Stimulated activated CD4-positive, alpha-beta T cell treated with anti-CD3 and anti-CD28 coated beads, Interleukin-2, amount 100 ng/mL, for 48 hours (primary cell): ENCODE measurements at places on chromosomes 6 and 20.

- no peak for DNase-seq
Observed at GRCh38 chr6:70537266-70537665, 29.5 kb upstream of the SDHAF4 start.

- no peak for DNase-seq
Observed at GRCh38 chr20:18989736-18990474, 176.3 kb downstream of the SCP2D1 start.

DNA sequence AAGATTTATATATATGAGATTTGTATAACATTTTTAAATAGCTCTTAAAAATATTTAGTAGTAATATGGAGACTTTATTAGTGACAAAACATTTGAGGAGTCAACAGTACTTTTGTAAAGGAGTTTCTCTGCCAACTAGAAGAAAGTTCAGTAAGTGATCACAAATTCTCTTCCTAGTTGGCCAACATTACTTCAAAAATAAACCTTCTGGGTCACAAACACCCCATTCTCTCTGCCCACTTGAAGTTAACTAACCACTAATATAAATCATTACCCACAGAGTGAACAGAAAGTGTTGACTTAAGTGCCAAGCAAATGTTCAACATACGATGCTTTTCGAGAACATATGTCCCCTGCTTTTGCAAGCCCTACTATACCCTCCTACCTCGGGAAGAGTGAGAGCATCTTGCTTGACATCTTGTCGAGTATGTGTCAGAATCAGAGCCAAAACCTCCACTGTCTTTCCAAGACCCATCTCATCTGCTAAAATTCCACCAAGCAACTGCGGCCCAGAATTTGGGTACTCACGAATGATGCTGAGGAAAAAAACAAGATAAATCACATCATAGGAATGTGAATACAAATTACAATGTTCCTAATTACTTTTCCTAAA lies 16.9 kb downstream of the SHPRH start:
- DNase-seq, result no peak

DNA sequence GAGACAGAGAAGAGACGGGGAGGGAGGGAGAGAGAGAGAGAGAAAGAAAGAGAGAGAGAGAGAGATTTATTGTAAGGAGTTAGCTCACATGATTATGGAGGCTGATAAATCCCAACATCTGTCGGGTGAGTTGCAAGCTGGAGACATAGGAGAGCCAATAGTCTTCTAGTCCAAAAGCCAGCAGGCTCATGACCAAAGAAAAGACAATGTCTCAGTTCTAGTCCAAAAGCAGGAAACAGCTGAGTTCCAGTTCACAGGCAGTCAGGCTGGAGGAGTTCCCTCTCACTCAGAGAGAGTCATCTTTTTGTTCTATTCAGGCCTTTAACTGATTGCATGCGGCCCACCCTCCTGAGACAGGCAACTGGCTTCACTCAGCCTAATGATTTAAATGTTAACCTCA lies 416.6 kb downstream of the PREX1 start:
- DNase-seq, result no peak

GRCh38 chr6:29490552-29490951 lies 2.8 kb upstream of the MAS1L start:
- DNase-seq, result no peak

- no peak for DNase-seq
Observed at GRCh38 chr6:16671302-16672289, 89.7 kb downstream of the ATXN1 start.

DNA sequence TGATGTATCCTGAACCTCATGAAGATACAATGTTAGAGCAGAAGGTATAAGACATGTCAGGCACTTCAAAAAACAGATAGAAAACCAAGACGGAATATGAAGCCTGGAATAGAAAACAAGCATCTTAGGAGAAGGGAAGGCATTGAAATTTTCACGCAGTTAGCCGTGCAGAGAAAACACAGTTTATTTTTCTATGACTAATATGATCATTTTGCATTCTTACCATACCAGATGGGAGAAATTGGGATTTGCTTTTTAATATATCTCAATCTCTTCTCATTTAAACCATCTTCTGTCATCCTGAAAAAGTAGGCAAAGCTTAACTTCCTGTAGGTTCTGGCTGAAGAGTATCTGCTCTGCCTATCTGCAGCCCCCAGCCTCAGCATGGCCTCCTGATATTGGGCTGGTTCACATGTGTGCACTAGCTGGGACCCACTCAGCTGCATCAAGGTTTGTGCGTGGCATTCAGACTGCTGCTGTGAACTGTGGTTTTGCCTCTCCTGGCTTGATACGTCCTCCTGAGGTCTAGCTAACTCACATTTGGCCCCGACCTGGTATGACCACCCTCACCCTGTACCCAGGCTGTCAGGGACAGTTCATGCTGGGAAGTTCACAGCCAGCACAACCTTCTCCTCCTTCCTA lies 392.5 kb upstream of the SASH1 start:
- DNase-seq, result no peak
